Keratinocyte (primary cell): ENCODE measurements at places on chromosomes 6 and 20. TPM values are rescaled to one million over a fixed set of nuclear protein-coding genes. Genes with fewer than 3 reads are reported as not detected.

DNA sequence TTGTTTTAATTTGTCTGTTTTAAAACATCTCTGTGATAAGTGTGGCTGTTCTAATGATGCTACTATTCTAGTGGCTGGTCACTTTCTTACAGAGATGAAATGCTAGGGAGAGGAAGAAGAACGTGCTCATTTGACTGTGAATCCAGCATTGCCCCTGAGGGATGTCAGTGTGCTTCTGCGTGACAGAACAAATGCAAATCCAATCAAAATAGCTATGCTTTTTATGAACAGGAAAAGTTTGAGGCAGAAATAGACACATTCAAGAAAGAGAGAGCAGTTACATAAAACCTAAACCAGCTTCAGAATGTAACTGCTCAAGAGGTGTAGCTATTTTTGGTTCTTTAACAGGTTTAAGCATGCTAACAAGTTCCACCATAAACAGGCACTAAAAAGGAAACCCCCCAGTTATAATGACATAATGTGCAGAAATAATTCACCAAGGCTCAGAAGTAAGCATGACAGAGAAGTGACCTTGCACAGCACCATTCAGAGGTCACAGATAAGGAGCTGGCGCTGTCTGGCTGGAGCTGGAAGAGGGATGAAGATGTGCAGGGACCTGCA lies 385.3 kb downstream of the EPM2A start:
- no peaks in the 10 kb centered on the region for H3K4me1 ChIP-seq
- H3K27ac ChIP-seq, result no peak overlapping the region
- H3K27me3 ChIP-seq, result no peaks in the 10 kb centered on the region
- no peak overlapping the region for H3K4me3 ChIP-seq
- no peak for DNase-seq

- H3K27me3 ChIP-seq, result no peaks in the 10 kb centered on the region
- no peak overlapping the region for H3K27ac ChIP-seq
- DNase-seq, result no peak
- H3K36me3 ChIP-seq, result peaks cover 2% of the 10 kb centered on the region
- no peak overlapping the region for H3K4me3 ChIP-seq
These were observed 11.2 kb downstream of the NEU1 start for GRCh38 chr6:31851485-31851832.

SIRPB2 gene
- 1.1 to 2.1 TPM (median 1.6 TPM) in 3 replicates for polyA plus RNA-seq

CCN6 gene
- polyA plus RNA-seq, result 0.46 to 0.90 TPM (median 0.50 TPM) in 3 replicates
